ENCODE measurements at places on chromosomes 4 and X. TPM values are rescaled to one million over a fixed set of nuclear protein-coding genes. Genes with fewer than 3 reads are reported as not detected.

GRCh38 chr4:185112104-185112503 lies 31.0 kb upstream of the SLC25A4 start:
- DNase-seq = peak; percentile 85

DNA sequence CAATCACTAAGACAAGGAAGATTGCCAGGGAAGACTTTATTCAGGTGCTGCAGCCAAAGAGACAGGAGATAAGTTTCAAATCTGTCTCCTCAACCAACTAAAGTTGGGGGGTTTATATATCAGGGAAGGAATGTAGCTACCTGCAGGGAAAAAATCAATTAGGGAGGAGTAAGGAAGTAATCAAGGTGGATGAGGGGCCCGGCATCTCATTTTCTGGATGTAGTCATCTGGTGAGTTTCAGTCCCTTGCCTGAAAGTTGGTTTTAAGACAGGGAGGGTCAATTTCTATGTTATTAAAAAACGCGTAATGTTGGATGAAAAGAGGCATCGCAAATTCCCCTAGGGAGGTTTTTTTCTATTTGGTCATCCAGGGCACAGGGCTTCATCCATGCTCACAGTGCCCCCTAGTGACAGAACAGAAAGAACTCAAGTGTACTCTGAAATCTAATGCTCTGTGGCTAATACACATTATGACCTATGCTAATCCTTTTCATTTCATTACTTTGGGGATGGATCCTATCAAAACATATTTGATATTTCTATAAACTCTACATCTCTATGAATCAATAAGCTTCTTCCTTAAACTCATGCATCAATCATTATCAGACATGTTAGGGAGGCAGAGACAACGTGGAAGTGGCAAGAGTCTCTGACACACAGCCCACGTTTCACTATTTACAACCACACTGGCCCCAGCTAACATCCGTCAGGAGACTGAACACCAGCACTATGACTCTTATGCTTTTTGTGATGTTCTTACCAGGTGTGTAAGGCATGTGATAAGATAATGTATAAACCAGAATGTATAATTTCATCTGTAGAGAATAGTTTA lies 1577.0 kb upstream of the TENM3 start:
- no peak for DNase-seq

- no peak for DNase-seq
Observed at GRCh38 chrX:72358313-72358712, 52.6 kb upstream of the CITED1 start.

Gene AKAP14
- not detected for total RNA-seq
